ENCODE measurements at places on chromosomes 7 and 10.

DNA sequence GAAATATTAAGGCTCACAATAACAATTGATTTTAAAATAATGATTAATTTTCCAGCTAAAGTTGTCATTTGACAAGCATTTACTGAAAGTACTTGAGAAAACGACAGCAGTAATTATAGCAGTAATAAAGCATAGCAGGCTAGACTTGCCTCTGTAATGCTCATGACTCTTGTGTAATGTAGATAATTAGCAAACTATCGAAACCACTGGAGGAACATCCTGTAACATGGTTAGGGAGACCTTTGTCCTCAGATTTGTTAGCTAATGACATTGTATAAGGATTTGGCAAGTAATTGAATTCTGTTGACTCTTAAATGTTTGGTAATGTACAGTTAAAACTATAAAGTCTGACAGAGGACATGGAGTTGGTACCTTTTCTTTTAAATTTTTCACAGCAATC lies 24.8 kb downstream of the ARL4A start:
- no peak for DNase-seq

DNA sequence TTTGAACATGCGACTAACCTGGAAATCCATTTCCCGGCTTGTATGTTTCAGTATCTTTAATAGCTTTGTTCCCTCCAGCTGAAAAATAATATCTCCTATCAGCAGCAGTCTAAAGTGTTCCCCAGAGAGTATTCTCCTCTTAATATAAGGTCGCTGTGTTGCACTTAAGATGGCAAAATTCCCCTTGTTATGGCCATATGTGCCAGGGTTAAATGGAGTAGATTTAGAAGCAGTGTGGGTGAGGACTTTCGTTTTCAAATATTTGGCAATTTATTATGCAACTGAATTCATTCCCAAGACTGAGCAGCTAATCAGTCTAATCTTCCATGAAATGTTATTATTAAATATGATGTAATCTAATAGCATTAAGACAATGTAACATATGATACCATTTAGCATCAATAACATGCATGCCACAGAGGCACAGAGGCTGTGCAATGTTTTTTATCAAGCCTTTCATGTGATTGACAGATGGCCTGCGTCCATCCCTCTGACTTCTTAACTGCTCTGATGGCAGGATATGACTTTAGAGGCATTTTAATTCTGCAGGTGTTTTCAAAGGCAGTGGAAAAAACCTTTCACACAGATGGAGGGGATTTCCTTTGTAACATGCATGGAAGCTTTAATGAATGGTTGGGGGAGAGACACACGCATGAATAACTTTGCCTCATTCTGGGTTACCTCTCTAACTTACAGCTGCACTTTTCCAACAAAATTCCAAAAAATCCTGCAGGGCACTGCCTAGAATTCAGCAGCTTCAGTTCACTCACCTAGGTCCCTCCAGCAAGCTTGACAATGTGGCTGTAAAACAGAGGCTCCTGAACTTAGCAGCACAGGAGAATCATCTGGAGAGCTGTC lies 55.1 kb upstream of the ZPBP start:
- peak; percentile 68 for DNase-seq

DNA sequence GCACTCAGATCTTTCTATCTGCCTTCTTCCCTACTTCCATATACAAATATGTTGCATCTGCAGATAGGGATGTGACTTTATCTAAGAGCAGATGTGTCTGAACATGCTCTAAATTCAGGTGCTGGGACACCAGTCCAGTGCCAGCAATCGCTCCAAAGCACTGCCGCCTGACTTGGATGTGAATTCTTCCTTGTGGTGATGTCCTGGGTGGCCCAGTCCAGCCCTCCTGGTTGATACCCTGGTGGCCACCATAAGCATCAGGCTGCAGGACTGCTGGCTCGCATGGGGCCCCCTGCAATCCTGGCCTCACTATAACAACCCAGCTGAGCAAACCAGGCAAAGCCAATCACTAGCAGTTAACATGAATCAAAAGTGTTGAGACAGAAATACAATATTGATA lies 149.2 kb upstream of the PDE1C start:
- no peak for DNase-seq

DNA sequence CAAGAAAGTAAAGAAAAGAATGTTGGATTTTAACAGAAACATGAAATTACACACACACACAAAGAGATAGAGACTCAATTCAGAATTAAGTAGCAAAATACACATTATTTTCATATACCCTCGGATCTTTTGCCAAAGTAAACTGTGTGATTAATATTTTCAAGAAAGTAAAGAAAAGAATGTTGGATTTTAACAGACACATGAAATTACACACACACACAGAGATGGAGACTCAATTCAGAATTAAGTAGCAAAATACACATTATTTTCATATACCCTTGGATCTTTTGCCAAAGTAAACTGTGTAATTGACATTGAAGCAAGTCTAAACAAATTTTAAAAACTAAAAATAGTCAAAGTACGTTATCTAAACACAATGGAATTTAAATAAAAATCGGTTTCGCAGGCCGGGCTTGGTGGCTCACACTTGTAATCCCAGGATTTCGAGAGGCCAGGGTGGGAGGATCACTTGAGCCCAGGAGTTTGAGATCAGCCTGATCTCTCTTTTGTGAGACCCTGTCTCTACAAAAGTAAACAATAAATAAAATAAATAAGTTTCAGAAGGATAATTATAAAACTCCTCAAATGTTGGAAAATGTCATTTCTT lies 337.3 kb upstream of the MAGI2 start:
- no peak for DNase-seq

DNA sequence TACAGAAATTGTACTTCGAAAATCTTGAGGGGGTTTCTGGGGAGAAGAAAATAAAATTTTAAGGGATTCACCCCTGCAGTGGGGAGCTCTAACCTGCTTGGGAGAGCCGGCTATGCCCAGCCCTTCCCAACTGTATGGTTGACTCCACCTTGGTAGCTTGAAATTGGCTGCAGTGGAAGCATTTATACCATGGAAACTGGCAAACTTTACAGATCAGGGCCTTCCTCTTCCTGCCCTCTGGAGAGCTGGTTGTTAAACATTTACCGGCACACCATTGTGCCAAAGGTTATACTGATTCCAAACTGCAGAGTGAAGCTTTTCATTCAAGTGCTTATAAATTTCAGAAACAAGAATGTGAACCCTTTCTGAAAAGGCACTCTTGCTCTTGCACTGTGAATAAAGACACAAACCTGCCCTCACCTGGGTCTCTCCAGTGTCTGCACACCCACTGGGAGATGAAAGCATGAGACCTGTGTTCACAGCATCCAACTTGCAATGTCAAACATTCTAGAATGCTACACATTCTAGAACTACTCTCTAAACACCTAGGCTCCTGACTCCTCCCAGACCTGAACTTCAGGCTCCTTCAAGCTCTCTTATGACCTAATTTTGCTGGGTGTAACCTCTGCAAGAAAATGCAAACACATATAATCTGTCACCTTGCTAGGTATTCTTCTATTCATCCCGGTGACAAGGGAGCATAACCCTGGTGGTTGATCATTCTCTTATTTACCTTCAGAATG lies 44.7 kb downstream of the ABLIM1 start:
- DNase-seq, result no peak
